Osteoblast (primary cell): ENCODE measurements at places on chromosomes 12 and 14. TPM values are rescaled to one million over a fixed set of nuclear protein-coding genes. Genes with fewer than 3 reads are reported as not detected.

Gene DICER1
- total RNA-seq = 53.6 and 55.7 TPM in 2 replicates

Gene KRT79
- not detected in 2 replicates for total RNA-seq

Gene CLEC9A
- not detected in 2 replicates for total RNA-seq

Gene LRRK2
- 5.0 and 5.1 TPM in 2 replicates for total RNA-seq

Gene CD163L1
- under 0.01 and 0.88 TPM in 2 replicates for total RNA-seq

Gene MUCL1
- total RNA-seq = not detected in 2 replicates

Gene CLEC6A
- not detected in 2 replicates for total RNA-seq

Gene RNASE4
- 18.1 and 24.2 TPM in 2 replicates for total RNA-seq

Gene SIX6
- under 0.01 TPM in 1 of 2 replicates, not detected in the other for total RNA-seq

DNA sequence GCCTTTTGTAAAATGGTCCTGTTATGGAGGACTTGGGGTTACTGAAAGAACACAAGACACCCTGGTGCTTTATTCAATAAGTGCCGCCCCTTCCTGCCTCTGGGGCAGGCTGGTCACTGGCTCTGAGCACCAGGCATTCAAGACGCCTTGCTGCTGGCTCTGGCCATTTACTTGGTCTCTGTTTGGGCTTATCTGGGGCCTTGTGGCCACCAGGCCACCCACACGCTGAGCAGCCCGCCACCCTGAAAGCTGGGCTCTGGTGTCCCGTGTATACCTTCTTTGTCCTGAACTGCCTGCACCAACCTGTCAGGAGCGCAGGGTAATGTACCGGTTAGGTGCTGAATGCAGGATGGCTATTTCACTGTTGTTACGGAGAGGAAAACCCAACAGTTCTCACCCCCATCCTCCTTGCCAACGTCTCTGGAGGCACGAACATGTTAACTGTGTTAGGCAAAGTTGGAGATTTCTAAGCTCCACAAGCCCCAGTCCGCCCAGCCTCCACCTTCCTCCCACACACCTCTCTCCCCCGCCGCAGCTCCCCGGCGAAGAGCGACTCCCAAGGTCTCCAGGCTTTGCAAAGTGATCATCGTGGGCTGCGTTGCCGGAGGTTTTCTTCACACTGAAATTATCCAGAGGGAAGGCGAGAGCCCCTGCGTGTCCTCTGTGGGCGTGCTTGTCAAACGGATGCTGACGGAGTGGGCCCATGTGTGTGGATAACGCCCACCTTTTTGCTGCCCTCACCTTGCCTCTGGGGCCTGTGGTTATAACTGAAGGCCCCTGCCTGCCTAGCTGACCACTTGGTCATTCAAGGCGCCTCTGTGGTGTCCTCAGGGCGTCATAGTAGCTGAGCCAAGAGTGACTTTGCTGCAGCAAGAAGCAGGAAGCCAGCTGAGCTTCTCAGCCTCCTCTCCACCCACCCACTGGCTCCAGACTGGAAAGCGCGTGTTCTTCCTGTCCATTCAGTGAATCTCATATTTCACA lies 18.8 kb upstream of the BEGAIN start:
- DNase-seq = peak; percentile 82
- no peak overlapping the region for H3K27ac ChIP-seq
- no peaks in the 10 kb centered on the region for H3K4me1 ChIP-seq
- H3K27me3 ChIP-seq = peaks cover 27% of the 10 kb centered on the region
- no peaks in the 10 kb centered on the region for H3K36me3 ChIP-seq

- no peaks in the 10 kb centered on the region for H3K36me3 ChIP-seq
- no peak for DNase-seq
- no peak overlapping the region for H3K27ac ChIP-seq
- no peaks in the 10 kb centered on the region for H3K4me1 ChIP-seq
- H3K27me3 ChIP-seq = no peaks in the 10 kb centered on the region
These were observed 303.2 kb upstream of the LRFN5 start for GRCh38 chr14:41303506-41303905.

GRCh38 chr12:132163041-132163910 lies 19.0 kb downstream of the NOC4L start:
- H3K4me3 ChIP-seq = peak overlapping the region; percentile 46
- no peak overlapping the region for H3K27ac ChIP-seq
- peaks cover 14% of the 10 kb centered on the region for H3K4me1 ChIP-seq
- H3K36me3 ChIP-seq = no peaks in the 10 kb centered on the region
- no peaks in the 10 kb centered on the region for H3K27me3 ChIP-seq

DNA sequence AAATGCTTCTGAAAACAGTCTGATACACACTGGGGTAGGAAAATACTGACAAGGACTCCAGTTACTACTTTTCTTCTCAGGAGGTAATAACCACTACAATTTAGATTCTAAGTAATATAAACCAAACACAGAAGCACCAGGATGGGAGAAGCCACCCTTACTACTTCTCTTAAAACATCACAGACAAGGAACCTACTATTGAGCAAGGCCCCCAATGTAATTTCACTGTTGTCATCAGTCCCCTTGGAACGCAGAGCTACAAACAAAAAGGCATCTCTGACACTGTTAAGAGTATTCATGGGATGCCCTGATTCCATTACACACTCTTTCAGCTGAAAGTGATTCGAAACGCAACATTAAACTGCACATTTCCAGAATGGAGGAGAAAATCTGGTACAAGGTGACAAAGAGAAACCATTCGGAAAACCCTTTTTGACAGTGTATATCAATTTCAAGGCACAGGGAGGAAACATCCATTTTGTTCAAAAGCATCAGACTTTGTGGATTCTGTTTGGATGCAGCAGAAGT lies 185.9 kb downstream of the PPM1H start:
- no peak overlapping the region for H3K27ac ChIP-seq
- no peaks in the 10 kb centered on the region for H3K36me3 ChIP-seq
- DNase-seq = no peak

DNA sequence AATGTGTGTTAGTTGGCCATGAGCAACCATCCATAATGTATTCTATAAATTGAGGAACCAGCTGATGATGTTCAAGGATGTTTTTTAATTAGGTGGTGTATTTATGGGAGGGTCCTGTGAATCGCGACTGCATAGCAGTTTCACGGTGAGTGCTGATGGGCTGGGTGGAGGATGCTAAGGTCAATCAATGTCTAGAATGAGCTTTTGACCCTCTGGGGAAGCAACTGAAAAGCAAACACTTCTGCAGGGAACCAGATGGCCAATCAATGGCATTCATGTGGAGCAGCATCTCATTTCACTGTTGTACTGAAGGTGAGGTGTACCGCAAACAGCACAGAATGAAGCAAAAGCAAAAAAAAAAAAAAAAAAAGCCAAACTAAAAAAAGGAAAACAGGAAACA lies 676.1 kb upstream of the TMEM132C start:
- no peak overlapping the region for H3K27ac ChIP-seq
- no peak for DNase-seq
- peaks cover 15% of the 10 kb centered on the region for H3K4me1 ChIP-seq
- H3K36me3 ChIP-seq = no peaks in the 10 kb centered on the region

- no peaks in the 10 kb centered on the region for H3K27me3 ChIP-seq
- H3K4me3 ChIP-seq = no peak overlapping the region
- no peak overlapping the region for H3K27ac ChIP-seq
- no peaks in the 10 kb centered on the region for H3K36me3 ChIP-seq
- DNase-seq = no peak
These were observed 199.6 kb downstream of the NTF3 start for GRCh38 chr12:5631497-5631896.

- no peak for DNase-seq
- H3K27ac ChIP-seq = no peak overlapping the region
- H3K4me3 ChIP-seq = no peak overlapping the region
- no peaks in the 10 kb centered on the region for H3K4me1 ChIP-seq
- H3K27me3 ChIP-seq = no peaks in the 10 kb centered on the region
These were observed 53.3 kb upstream of the STXBP6 start for GRCh38 chr14:25103271-25103670.

DNA sequence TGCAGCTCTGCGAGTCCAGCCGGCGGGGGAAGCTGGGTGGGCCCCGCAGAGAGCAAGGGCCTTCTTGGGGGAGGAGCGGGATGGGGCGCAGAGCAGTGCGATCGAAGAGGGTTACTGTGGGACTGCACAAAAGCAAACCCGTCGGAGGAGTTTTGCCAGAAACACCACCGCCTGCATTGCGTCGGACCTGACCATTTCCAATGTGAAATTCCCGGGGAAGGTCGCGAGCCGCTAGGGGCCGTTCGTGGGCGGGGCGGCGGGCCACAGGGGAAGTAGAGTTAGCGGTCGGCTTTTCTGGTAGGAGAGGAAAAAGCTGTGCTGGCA lies 333 bp upstream of the KCNA1 start:
- H3K27ac ChIP-seq = no peak overlapping the region
- DNase-seq = peak; percentile 35
- H3K4me3 ChIP-seq = no peak overlapping the region
- no peaks in the 10 kb centered on the region for H3K4me1 ChIP-seq

DNA sequence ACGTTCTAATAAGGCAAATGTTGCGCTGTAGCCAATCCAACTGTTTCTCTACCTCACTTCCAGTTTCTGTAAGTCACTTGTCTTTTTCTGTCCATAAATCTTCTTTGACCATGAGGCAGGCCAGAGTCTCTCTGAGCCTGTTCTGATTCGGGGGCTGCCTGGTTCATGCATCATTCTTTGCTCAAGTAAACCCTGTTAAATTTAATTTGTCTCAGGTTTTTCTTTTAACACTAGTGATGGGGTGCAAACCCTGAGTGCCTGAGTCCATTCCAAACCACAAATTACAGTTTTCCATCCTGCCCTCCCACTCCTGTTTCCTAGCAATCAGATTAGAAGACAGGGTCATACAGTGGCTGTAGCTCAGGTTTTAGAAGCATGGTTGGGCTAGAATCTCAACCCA lies 41.9 kb downstream of the VWF start:
- no peaks in the 10 kb centered on the region for H3K27me3 ChIP-seq
- H3K27ac ChIP-seq = no peak overlapping the region
- peaks cover 18% of the 10 kb centered on the region for H3K4me1 ChIP-seq
- DNase-seq = peak; percentile 44

- no peaks in the 10 kb centered on the region for H3K36me3 ChIP-seq
- H3K4me1 ChIP-seq = peaks cover 23% of the 10 kb centered on the region
- no peaks in the 10 kb centered on the region for H3K27me3 ChIP-seq
- peak overlapping the region; percentile 61 for H3K27ac ChIP-seq
These were observed 31.9 kb downstream of the FOS start for GRCh38 chr14:75310295-75311111.

GRCh38 chr12:12979731-12980259 lies 20.3 kb downstream of the HEBP1 start:
- no peak overlapping the region for H3K4me3 ChIP-seq
- peaks cover 40% of the 10 kb centered on the region for H3K36me3 ChIP-seq
- H3K27ac ChIP-seq = peak overlapping the region; percentile 98
- no peaks in the 10 kb centered on the region for H3K27me3 ChIP-seq
- peaks cover 42% of the 10 kb centered on the region for H3K4me1 ChIP-seq

DNA sequence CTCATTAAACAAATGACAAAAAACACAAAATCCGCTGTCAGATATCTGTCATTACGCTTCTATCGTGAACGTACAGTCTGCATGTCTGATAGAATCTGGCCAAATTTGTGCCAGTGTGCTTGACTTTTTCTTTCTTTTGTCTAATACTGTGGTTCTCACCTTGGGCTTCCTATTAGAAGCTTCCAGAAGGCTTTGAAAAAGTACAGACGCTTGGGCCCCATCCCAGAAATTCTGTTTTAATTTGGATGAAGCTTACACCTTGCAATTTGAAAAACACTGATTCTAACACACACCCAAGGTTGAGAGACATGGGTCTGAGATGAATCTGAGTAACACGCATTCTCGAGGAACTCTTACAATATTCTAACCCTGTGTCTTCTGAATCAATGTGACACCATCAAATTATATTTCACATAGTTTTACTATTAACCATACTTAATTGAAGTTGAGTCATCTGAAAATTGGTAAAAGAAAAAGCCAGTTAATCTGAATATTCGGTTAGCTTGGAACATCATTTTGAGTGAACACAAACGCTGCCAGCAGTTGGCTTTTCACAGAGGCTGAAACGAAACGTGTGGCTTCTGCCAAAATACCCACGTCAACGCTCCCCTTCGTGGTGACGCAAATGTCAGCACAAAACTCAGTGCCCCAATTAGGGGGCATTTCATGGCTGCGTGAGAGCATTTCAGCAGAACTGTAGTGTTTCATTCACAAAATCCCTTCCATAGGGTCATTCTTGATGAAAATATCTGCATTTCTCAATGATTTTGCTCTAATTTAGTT lies 420.5 kb downstream of the TMEM132D start:
- no peak overlapping the region for H3K4me3 ChIP-seq
- no peaks in the 10 kb centered on the region for H3K36me3 ChIP-seq
- DNase-seq = no peak
- H3K27me3 ChIP-seq = no peaks in the 10 kb centered on the region

GRCh38 chr12:11174022-11174421 lies 3.0 kb downstream of the SMIM10L1 start:
- no peak overlapping the region for H3K27ac ChIP-seq
- H3K27me3 ChIP-seq = no peaks in the 10 kb centered on the region
- no peak overlapping the region for H3K4me3 ChIP-seq
- H3K36me3 ChIP-seq = no peaks in the 10 kb centered on the region

GRCh38 chr12:110693731-110694130 lies 4.8 kb upstream of the HVCN1 start:
- H3K27me3 ChIP-seq = no peaks in the 10 kb centered on the region
- no peak overlapping the region for H3K27ac ChIP-seq
- DNase-seq = peak; percentile 54
- H3K4me1 ChIP-seq = no peaks in the 10 kb centered on the region

DNA sequence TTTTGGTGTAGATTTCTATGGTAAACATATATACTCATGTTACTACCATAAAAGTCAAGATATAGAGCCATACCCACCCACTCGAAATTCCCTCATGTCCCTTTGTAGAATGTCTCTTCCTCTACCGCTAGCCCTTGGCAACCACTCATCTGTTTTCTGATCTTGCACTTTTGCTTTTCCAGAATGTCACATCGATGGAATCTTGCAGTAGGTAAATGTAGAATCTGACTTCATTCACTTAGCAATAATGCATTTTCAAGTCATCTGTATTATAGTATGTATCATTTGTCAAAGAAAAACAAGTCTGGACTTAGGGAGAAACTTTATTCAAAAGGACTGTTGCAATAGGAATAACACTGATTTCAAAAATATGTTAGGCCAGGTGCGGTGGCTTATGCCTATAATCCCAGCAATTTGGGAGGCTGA lies 19.3 kb upstream of the CLEC2D start:
- peaks cover 28% of the 10 kb centered on the region for H3K4me1 ChIP-seq
- no peaks in the 10 kb centered on the region for H3K27me3 ChIP-seq
- H3K27ac ChIP-seq = peak overlapping the region; percentile 98
- DNase-seq = no peak
- H3K4me3 ChIP-seq = peak overlapping the region; percentile 80

DNA sequence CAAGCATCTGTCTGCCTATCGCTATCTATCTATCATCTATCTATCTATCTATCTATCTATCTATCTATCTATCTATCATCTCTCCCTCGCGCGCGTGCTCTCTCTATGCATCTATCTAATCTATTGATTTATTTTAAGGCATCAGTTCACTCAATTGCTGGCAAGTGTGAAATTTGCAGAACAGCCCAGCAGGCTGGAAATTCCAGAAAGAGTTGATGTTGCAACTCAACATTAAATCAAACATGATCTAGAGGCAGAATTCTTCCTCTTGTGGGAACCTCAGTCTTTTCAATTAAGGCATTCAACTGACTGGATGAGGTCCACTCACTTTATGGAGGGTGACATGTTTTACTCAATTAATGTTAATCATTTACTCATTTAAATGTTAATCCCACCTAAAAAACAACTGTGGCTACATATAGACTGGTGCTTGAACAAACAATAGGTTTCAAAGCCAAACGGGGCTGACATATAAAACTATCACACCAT lies 1210.8 kb downstream of the GALC start:
- no peaks in the 10 kb centered on the region for H3K27me3 ChIP-seq
- no peaks in the 10 kb centered on the region for H3K4me1 ChIP-seq
- DNase-seq = no peak
- no peak overlapping the region for H3K4me3 ChIP-seq
- no peak overlapping the region for H3K27ac ChIP-seq

GRCh38 chr12:84920331-84920730 lies 7.7 kb upstream of the SLC6A15 start:
- H3K4me3 ChIP-seq = no peak overlapping the region
- no peaks in the 10 kb centered on the region for H3K4me1 ChIP-seq
- no peaks in the 10 kb centered on the region for H3K36me3 ChIP-seq
- H3K27ac ChIP-seq = no peak overlapping the region
- no peaks in the 10 kb centered on the region for H3K27me3 ChIP-seq
